ENCODE measurements at places on chromosomes 16 and 17.

DNA sequence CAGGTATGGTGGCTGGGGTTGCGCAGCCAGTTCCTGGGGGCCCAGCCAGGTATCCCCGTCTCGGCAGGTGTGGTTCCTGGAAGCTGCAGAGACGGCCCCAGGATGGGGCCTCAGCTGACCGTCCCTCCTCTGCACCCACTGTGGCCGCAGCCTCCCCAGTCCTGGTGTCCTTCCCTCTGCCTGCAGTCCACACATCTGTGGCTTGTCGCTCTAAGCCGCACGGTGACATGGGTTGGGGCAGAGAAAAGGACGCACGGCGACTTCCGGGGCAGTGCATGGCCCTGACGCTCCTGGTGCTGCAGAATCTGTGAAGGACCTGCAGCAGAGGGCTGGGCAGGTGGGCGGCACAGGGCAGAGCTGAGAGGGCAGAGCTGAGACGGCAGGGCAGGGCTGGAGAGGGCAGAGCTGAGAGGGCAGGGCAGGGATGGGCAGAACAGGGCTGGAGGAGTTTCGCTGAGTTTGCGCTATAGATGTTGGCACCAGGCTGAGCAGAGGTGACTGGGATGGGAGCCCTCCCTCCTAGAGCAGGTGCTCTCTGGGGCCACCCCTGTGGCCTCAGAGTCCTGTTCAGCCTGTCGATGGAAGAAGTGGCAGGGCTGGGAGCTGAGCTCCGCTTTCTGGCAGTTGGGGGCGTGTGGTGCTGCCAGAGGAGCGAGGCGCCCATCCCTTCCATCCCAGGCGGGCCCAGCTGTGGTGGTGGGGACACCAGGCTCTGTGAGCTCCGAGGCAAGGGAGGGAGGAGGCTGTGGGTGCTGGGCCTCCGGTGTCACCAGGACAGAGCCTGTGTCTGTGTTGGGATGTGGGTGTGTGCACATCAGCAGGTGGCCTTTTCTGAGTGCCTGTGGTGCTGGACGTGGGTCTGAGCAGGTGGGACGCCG, 23.0 kb downstream of the TSC2 start:
- DNase-seq: no peak

DNA sequence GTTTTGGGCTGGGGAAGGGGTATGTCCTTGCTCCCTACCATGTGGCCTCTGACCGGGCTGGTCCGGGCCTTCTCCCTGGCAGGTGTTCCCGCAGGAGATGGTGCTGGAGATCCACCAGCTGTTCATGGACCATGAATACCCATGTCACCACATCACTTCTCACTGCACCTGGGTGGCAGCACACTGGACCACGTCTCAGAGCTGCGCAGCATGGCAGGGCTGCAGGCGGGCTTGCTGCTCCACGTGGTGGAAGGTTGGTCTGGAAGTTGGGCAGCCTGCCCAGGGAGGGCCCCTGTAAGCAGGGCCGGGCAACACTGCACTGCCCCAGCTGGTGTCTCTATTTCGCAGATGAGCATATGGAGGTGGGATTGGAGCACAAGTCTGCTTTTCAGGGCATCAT, 169.5 kb upstream of the ZNF267 start:
- DNase-seq: no peak

DNA sequence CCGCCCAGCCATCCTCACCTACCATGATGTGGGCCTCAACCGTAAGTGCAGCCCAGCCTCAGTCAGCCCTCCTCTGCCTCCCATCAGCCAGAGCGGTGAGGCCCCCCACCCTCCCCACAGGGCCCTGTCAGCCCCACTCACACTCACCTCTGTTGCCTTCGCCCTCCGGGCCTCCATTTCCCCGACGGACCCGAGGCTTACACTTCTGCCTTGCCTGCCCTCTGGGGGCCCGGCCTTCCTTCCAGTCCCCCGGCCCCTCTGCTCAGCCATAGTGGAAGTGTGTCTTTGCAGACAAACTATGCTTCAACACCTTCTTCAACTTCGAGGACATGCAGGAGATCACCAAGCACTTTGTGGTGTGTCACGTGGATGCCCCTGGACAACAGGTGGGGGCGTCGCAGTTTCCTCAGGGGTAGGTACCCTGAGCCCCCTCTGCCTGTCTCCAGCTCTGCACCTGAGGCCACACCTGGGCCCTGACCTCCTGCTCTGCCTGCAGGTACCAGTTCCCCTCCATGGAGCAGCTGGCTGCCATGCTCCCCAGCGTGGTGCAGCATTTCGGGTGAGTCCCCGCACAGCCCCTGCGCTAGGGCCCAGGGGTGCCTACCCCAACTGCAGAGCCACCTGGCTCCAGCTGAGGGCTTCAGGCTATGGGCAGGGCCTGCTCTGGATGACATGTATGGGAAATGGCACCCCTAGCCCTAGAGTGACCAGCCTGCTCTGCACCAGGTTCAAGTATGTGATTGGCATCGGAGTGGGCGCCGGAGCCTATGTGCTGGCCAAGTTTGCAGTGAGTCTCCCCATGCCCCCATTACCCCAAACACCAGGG, 4.1 kb downstream of the NDRG4 start:
- no peak for DNase-seq

GRCh38 chr17:6755731-6756184, at the start of gene XAF1:
Gene XAF1 (plus strand): TSS chr17:6756046. CDS start chr17:6756079, 33 bp downstream.
- no peak for DNase-seq

GRCh38 chr17:78151514-78152008, 5.4 kb downstream of the C17orf99 start:
- DNase-seq: peak; percentile 62

GRCh38 chr16:50056226-50056625, 9.5 kb upstream of the HEATR3 start:
- no peak for DNase-seq

GRCh38 chr16:53852678-53853077, 148.7 kb downstream of the FTO start:
- DNase-seq: no peak

- no peak for DNase-seq
These were observed 60.7 kb downstream of the ARSG start for GRCh38 chr17:68352041-68352440.

DNA sequence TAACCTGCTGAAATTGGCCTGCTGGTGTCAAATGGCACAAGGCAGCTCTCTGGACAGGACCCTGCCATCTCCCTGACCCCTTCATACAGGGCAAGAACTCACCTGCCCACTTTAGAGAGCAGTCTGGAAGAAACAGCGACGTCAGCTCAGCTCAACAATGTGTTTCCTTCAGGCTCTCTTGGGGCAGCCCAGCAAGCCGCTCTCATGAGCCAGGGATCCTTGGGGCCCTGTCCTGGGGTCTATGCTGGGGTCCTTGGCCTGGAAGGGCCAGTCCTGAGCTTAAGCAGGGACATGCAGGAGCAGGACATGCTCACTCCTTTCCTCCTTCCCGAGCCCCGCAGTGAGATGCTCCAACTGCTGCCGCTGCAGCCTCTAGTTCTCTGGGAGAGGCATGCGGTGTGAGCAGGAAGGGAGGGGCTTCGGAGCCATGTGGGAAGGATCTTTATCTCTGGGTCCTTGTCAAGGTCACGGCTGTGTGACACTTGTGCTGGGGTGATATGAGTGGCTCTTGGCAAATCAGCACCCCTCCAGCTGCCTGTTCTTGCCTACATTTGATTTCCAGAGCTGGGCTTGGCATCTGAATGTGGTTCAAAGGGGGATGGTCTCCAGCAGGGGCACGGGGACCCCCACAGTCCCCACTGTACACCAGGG, 3.4 kb downstream of the C1QTNF1 start:
- DNase-seq: no peak

DNA sequence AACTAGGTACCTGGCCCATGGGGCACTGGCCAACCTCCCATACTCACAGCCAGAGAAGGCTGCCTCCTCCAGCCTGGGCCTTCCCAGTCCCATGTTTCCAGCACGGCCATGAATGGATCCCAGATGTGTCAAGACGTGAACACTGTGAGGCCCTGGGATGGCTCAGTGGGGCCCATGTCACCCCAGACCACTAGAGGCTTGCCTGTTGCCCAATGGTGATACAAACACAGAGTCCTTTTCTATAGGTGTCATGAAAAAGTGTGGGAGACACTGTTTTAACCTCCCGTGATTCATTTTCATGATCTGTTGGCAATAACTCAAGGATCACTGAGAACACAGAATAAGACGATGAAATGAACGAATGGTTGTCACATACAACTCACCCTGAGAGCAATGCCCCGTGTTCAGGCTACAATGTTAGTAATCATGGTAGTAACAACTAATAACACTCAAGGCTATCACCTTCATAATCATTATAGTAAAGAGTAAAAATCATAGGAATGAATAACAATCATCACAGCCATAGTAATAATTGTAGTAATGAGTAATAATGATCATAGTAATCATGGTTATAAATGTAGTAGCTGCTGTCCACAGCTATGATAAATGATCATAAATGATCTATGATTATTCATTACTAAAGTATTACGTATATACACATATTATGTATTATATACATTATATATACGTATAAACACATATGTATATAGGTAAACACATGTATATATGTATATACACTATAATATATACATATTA, 64.0 kb downstream of the DYNLRB2 start:
- DNase-seq: no peak

GRCh38 chr16:72480911-72481310, 309.0 kb upstream of the PMFBP1 start:
- no peak for DNase-seq

GRCh38 chr17:3770466-3770865, 30.5 kb downstream of the ITGAE start:
- DNase-seq: no peak

DNA sequence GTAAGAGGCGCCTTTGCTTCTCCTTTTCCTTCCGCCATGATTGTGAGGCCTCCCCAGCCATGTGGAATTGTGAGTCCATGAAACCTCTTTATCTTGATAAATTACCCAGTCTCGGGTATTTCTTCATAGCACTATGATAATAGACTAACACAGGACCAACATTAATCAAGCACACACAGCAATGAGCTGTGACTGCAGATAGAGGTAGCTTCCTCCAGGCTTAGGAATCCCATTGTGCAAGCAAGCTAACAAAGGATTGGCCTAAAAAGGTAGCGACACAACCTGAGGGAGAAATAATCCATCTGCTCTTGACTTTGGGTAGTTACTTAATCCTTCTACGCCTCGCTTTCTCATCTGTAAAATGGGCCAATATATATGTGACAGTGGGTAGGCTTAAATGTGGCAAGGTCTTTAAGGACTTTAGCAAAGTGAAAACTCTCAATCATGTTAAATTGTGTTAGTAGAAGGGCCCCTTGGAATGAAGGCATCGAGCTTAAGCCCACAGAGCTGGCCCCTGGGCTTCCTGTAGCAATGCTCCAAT, 393.6 kb downstream of the SOX9 start:
- no peak for DNase-seq

DNA sequence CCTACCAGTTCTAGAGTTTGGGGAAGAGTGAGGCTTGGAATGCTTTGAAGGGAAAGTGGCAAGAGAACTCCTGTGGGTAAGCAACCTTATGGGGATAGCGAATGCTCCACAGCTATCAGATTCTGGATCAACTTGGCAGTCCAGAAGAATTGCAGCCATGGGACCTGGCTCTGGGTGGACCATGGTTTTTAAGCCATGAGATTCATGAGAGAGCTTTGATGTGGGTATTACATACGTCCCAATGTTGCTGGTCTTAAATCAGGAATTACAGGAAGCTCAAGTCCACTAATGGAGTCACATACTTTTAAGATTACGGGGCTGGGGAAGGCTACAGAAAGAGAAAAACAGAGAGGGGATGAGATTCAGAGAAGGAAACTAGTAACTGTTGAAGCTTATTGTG, 142.5 kb upstream of the ELAC2 start:
- no peak for DNase-seq

DNA sequence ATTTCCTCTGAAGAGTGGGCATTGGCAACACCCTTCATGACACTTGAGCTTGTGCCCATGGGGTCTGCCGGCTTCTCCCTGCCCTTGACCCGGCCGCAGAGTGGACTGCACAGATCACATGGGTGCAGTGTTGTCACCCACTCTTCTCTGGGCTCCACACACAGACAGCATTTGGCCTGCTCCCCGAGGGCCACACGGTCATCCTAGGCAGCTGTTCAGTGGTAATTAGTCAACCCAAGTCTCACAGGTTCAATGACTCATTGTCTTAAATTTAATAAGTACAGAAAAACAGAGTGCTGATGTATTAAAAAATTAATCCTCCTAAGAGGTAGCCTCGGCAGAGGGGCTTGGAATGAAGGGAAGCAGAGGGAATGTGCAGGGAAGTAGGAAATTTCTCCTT, 204.8 kb downstream of the MSI2 start:
- DNase-seq: no peak

DNA sequence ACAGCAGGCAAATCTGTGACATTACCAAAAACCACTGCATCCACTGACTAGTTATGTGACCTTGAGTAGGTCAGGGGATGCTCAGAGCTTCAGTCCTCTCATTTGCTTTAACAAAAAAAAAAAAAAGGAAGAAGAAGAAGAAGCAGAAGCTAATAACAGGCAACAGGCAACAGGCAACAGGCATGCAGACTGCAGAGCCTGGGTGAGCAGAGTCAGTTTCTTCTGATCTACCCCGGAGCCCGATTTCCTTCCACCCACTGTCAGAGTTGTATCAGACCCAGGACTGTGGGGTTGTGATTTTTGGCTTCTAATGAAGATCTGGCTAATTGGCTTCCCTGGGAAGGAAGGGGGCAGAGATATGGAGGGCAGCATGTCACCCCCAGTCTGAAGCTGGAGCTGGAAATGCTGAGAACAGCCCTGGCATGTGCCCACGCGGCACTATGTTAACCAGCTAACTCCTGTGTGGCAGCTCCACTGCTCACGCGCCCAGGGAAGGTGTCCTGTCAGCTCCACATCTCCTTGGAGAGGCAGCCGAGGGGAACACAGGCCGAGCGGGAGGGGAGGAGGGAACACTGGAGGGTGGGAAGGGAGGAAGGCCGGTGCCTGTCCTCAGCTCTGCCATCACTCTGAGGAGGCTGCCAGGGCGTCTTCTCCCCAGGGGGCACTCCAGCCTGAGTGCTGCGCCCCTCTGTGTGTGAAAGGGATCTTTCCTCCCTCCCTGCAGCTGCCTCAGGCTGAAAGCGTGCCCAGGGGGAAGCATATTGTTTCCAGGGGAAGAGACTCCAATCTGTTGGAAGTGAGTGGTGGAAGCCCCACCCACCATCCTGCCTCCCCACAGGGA, 17.6 kb downstream of the SRCIN1 start:
- DNase-seq: no peak

DNA sequence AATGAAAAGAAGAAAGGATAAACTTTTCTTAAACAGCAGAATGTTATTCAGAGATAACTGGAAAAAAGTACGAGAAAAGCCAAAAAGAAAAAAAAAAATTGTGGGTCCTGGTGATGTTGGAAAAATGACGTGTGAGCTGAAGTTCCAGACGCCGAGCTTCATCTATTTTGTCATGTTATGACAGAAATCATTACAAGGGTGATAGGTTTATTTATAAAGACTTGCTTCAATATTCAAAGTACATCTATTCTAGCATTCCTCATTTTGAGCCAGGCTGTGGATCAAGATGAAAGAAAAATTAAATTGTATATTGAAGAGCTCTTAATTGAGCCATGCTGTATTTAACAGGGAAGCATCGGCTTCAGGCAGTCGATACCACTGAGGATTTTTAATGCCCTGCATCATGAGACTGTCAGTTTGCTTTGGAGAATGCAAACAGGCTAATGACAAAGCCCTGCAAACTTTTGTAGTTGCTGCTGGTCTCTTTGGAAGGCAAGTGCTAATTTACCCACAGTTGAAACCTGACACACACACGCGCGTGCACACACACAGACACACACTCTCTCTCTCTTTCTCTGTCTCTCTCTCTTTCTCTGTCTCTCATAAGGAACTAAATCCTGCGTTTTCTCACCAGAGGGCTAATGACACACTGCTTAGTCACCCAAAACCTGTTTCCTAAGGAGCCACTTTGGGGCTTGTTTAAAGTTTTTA, 110.7 kb downstream of the WWOX start:
- DNase-seq: peak; percentile 90

GRCh38 chr16:85641776-85642176, 28.7 kb downstream of the GSE1 start:
- no peak for DNase-seq

- no peak for DNase-seq
These were observed 84.6 kb downstream of the USP31 start for GRCh38 chr16:23064639-23065038.
